ENCODE measurements at places on chromosomes 4 and X.

GRCh38 chr4:107423677-107424405 lies 296.2 kb downstream of the PAPSS1 start:
- no peak for DNase-seq

DNA sequence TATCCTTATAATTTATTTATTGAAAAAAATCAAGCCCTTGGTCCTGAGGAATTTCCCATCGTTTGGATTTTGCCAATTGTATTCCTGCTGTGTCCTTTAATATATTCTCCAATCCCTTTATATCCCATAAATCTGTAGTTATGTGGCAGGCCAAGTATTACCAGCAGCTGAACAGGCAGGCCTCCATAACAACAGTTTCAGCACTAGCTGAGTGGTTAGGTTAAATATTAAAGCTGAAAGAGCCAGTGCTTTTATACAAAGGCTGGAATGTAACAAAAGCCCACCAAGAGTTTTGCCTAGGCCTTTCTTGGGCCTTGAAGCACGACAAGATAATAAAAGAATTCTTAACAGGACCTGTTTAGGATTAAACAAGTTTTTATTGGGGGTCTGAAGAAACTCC lies 366.6 kb upstream of the GALNT7 start:
- no peak for DNase-seq

- no peak for DNase-seq
These were observed 83.5 kb upstream of the SPRY1 start for GRCh38 chr4:123312951-123313592.

DNA sequence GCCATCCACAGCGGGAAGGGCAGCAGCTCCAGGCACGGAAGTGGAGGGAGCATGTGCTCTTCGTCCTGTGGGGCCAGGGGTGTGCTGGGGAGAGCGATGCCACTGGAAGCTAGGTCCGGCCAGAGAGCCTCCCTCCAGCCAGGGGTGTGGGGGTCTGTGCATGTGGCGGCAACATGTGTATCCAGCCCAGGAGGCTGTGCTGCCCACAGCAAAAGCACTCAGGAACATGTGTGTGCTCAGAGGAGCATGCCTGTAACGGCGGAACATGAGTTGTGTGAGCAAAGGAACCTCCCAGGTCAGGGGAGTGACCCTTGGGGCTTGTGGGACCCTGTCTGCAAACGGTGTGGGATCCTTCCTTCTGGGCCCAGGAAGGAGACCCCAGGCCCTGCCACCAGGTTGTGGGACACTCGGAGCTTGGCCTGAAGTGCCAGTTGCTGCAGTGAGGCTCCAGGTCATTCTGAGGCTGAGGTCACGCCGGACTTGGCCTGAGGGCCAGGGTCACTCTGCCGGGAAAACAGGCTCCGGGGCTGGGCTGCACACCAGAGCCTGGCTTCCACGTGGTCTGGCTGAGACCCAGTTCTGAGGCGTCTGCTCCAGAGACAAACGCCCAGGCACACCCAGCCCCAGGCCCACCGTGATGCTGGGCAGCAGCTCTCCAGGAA lies 37.2 kb downstream of the CPLX1 start:
- DNase-seq: no peak

GRCh38 chr4:140680686-140681085 lies 75.5 kb downstream of the TBC1D9 start:
- no peak for DNase-seq

- DNase-seq: no peak
These were observed 27.5 kb upstream of the ABCG2 start for GRCh38 chr4:88185906-88186305.

- no peak for DNase-seq
These were observed 119.0 kb upstream of the WDR17 start for GRCh38 chr4:175946472-175947116.

GRCh38 chr4:35526456-35526855 lies 717.9 kb downstream of the ARAP2 start:
- DNase-seq: no peak

DNA sequence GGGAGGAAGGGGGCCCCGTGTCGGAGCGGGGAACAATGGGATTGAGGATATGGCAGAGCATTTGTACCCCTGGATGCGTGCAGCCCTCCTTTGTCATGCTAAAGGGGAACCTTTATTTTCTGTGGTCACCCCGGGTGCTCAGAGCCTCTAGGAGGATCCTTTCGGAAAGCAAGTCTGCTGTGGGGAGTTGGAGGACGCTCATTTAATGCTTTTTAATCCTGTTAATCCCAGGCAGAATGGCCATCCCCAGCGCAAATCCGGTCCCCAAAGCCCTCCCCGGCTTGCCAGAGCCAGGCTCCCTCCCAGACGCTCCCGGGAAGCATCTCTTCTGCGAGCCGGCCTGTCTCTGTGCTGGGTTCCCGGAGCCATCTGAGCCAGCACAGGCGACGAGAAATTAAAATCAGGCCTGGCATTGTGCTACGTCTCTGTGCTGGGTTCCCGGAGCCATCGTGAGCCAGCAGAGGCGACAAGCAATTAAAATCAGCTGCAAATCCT lies 113.2 kb upstream of the PPP2R3B start:
- no peak for DNase-seq

Measured in fibroblast of the conjunctiva (primary cell).